GM20000 (cell line): ENCODE measurements at places on chromosomes 5 and 9.
A peak's percentile ranks its signal among the peaks of the same experiment; 100 is the strongest.

GRCh38 chr5:982377-983237 lies 26.0 kb upstream of the NKD2 start:
- DNase-seq: no peak

DNA sequence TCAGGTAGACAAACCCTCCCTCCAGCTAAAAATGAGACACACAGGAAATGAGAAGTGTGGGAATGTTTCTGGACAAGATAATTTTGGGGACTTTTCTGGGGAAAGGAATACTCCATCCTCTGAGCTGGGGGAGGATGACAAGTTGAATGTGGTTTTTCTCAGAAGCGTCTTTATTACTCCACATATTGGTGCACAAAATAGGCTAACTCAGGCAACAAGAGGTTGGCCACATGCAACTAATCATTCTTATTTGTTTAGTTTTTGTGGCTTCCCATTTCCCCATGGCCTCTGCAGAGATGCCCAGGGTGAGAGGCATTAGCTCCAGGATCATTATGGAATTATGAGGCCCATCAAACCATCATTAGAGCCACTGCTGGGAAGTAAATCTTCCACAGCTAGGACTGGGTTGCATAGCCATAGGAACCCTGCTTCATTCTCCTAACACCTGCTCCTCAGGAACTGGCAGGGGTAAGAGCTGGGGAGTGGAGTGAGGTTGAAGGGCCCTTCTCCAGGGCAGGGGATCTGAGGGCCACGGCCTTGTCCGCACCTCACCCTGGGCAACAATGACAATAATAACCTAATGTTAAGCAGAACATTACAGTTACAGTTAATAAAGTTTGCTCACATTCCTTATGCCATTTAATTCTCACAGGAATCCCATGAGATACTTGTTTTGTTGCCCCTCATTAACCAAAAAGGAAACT lies 9.3 kb upstream of the SIL1 start:
- DNase-seq: no peak

- no peak for DNase-seq
These were observed 53.7 kb downstream of the GGTA1 start for GRCh38 chr9:121445986-121446385.

DNA sequence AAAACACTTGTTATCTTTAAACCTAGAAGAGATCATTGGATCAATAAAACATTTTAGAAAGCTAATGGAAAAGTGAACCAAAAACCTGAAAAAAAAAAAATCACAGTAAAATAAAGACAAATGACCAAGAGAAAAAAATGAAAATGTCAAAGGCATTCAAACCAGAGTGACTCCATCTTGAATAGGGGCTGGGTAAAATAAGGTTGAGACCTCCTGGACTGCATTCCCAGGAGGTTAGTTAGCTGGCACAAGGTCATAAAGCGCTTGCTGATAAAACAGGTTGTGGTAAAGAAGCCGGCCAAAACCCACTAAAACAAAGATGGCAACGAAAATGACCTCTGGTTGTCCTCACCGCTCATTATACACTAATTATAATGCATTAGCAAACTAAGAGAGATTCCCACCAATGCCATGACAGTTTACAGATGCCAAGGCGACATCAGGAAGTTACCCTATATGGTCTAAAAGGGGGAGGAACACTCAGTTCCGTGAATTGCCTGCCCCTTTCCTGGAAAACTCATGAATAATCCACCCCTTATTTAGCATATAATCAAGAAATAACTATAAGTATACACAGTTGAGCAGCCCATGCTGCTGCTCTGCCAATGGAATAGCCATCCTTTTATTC lies 116.7 kb upstream of the NEK6 start:
- no peak for DNase-seq

DNA sequence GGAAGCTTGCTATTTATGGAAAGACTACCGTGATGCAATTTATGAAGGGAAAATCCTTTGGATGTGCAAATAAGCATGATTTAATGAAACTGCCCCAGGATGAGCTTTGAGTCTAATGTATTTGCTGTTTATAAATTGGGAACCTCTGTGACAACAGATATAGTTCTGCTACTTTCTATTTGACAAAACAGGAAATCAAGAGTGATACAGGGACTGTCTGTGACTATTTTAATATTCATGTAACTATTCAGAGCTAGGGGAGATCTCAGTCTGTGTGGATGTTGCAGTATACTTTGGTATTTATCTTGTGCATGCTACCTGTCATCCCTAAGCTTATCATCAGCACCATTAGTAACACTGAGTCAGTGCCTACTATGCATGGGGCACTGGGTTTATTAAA lies 132.1 kb downstream of the PDZD2 start:
- peak; percentile 74 for DNase-seq

- no peak for DNase-seq
These were observed 223.1 kb upstream of the DAP start for GRCh38 chr5:10984021-10984715.

DNA sequence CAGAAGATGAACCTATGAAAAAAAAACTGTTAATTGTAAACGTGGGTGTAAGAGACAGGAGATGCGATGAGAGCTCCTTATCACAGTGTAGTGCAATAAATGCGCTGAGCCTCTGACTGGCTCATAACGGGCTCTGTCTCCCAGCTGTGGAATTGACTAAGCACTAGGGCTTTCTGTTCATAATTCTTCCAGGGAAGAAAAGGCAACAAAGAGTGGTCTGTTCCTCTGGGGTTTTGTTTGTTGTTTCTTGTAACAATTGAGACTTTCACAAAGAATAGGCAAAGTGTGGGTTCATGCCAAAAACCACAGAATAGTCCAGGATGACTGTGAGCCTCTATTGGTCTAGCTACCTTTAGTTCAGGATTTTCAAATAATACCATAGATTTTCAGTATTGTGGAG lies 39.4 kb downstream of the UBE2QL1 start:
- no peak for DNase-seq

DNA sequence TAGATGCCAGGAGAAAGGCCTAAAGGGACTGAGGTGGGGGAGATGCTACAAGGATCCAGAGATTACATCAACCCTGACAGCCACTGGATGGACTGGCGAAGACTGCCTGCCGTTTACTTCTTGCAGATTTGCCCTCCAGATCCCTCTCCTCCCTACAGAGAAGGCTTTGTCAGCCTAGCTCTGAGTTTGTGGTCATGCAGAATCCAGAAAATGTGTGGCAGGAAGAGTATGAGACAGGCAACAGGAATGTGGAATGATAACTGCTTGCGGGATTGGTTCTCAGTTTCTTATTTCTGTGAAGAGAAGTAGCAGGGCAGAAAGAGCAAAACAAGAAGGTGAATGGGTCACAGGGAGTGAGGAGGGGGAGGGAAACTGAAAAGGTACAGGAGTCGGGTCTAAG lies 129.6 kb downstream of the TLE1 start:
- no peak for DNase-seq

DNA sequence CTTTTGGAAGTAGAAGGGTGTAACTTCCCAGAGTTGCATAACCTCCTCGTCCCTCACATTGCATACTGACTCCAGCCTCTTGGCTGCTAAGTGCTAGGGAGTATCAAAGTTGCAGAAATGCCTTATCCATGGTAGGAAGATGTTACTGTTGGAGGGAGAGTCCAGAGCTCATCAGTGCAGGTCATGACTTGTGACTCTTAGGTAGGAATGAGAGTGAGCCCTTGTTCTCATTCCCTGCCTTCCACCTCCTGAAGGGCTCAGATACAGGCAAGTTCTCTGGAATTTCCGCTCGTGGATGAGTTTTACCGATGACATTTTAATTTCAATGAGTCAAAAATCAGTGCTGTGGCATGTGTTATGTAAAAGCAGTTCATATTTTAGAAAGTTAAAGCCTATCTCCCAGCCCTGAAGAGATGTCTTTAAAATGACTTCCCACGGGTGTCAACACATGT lies 17.0 kb downstream of the IRX1 start:
- DNase-seq: no peak

DNA sequence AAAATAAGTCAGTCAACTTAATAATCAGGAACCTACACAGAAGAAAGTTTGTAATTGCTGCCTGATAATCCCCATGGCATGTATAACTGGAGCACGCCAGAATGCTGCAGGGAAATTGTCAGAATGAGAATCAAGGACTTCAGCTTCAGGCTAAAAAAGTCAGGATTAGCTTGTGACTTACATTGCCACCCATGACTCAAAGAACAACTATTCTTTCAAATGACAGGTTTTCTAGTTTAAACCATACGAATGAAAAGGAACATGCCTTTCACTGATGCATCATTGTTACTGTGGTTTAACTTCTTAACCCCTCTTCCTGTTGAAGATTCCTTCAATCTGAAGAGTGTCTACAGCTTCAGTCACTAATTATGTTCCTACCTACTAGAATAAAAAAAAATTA lies 112.4 kb downstream of the ISL1 start:
- no peak for DNase-seq

- no peak for DNase-seq
These were observed 71.7 kb upstream of the KLF9 start for GRCh38 chr9:70486127-70486526.

- no peak for DNase-seq
These were observed 138.0 kb downstream of the SMARCA2 start for GRCh38 chr9:2152966-2153629.

- no peak for DNase-seq
These were observed 1.3 kb downstream of the CD74 start for GRCh38 chr5:150411245-150411979.

- no peak for DNase-seq
These were observed 41.3 kb upstream of the FOXE1 start for GRCh38 chr9:97811533-97812246.

GRCh38 chr5:125370461-125371205 lies 624.2 kb upstream of the ZNF608 start:
- DNase-seq: no peak
